CD4-positive, alpha-beta T cell (primary cell): ENCODE measurements at places on chromosomes 11 and 22. TPM values are rescaled to one million over a fixed set of nuclear protein-coding genes. Genes with fewer than 3 reads are reported as not detected.

PCF11 gene
- 119 TPM for total RNA-seq

SSTR3 gene
- total RNA-seq = 1.9 TPM

DNA sequence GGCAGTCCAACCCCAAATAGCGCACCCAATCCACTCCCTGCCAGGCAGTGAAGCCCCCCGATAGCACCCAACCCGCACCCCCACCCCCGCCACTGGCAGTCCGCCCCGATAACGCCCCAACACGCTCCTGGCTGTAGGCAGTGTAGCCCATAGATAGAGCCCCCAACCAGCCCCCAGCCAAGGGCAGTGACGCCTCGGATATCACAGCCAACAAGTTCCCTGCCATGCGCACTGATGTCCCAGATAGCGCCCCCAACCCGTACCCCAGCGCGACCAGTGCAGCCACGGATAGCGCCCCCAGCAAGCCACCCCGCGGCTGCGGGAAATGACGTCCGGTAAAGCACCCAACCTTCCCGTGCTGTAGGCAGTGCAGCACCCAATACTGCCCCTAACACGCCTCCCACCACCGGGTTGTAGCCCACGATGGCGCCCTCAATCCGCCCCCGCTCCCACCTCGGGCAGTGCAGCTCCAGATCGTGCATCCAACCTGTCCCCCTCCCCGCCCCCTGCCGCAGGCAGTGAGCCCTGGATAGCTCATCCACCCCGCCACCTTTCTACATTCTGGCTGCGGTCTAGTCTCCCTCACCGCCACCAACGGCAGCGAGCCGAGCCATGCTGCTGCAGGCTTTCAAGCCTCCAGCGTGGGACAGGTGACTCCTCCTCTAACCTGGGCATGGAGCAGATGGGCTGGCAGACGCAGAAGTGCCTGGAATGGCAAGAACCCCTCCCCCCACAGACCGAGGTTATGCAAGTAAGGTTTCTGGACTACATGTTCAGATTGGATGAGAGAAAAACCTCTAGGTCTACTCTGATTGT is 625 bp downstream of the RFPL2 start:
- DNase-seq = no peak

GRCh38 chr22:40718250-40719204 is 39.2 kb downstream of the MCHR1 start:
- no peak for DNase-seq

- DNase-seq = no peak
Measured at GRCh38 chr11:13061294-13061990, 52.3 kb downstream of the RASSF10 start.

DNA sequence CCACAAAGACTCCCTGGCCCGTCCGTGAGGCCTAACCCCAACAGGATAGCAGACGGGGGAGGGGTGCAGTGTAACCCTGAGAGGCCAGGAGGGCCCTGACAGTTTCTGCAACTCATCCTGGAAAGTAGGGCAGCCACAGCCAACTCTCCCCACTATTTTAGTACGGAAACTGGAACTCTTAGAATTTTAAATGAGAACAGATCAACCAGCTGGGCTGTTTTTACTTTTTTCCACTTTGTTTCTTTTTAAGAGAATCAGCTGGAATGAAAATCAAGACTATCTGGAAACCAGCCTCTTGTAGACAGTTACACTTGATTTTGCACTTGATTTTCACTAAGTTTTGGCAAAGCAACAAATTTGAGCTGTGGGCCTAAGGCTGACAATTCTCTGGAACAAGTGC is 42.7 kb upstream of the NRIP3 start:
- no peak for DNase-seq

DNA sequence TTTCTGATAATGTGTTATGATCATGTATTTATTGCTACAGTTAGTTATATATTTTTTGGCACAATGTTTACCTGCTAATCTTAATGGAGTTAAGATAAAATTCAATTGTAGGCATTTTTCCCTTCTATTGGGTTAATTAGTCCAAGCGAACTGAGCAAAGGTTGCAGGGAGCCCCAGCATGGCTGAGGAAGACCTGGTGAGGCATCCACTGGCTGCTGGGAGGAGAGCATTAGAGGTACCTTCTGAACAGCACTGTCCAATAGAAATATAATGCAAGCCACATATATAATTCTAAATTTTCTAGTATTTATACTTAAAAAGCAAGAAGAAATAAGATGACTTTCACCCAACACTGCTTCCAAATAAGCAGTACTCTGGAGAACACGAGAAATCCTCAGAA is 689 bp upstream of the TMEM126A start:
- DNase-seq = no peak

DNA sequence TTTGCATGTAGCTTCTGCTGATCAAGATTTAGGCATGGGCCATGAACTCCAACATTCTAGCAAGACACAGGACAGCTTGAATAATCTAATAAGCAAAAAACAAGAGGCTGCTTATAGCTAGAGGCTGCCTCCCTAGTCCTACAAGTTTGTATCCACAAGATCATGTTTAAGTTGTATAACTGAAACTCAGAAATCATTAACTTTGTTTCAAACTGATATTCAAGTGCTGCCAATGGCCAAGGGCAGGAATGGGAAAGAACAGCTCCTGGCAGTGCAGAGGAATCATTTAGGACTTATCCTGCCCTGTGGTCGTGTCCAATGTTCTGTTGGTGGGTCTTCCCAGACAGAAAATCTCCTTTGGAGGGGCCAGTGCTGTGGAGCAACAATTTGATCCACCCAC is 209.6 kb upstream of the DDI1 start:
- DNase-seq = no peak

- no peak for DNase-seq
Measured at GRCh38 chr11:118223992-118224391, 819 bp downstream of the JAML start.

DNA sequence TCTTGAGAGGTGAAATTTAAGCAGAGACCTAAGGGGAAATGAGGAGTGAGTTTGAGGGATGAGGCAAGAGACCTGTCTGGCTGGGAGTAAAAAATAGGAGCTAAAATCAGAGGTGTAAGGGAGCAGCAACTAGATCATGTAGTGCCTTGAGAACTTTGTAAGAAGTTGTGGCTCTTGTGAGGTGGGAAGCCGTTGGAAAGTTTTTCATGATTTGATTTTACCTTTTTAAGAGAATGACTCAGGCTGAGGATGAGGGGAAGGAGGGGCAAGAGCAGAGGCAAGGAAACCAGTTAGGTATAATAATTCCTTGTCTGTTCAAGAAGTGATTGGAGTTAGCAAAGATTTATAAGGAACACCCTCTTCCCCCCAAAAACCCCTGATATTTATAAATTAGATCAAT is 25.8 kb downstream of the QSER1 start:
- no peak for DNase-seq

- no peak for DNase-seq
Measured at GRCh38 chr11:76523147-76523546, 78.3 kb downstream of the EMSY start.
